ENCODE measurements at places on chromosomes 16 and 17.

DNA sequence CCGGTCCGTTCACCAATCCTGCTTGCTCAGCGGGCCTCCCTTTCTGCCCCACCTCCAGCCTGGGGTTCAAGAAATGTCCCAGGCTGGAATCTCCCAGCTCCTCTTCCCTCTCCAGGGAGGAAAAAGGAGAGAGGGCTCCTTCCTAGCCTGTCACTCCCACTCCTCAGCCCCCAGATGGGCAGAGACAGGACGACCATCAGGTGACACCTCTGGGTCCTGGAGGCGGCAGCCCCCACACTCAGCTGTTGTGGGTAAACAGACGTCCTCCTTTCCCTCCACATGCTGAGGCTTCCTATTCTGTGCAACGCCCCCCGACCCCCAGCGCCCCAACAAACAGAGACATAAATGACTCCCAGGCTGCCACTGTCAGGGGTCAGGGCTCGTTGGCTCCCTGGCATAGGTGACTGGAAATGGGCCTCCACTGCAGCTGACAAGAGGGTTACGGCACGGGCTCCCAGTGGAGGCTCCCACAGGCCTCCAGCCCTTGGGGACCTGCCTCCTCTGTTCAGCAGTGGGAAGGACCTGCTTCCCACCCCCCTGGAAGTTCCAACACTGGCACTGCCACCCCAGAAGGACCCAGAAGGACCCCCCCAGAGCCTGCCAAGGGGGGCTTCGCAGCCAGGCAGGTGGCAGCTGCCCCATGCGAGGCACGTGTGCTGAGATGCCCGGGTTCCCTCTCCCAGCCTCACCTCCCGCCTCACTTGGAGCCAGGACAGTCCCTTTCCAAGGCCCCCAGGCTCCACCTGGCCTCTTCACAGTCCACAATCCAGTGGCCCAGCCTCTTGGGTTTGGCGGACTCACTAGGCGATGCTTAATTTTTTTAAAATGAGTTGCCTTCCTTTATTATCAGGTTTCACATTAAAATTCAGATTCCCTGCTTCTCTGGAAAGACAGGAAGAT is 232.3 kb downstream of the KATNIP start:
- DNase-seq = no peak

DNA sequence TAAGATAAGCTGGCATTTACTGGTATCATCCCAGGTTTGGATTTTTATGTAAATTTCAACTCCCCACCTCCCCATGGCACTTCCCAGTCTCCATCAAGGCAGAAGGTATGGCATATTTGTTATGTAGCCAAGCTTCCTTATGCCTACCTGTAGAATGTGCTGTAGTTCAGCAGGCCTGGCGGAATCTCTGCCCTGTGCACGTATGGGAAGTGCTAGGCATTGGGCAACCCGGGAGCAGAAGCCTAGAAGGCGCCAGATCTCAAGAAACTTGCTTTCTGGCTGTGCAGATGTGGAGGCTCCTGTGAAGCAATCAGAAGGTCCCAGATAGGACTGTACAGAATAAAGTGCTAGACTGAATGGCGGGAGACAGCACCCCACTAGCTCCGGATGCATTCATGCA is 64.7 kb downstream of the SNX20 start:
- no peak for DNase-seq

GRCh38 chr17:27849474-27850185 is 43.5 kb downstream of the LYRM9 start:
- DNase-seq = no peak

GRCh38 chr16:13521356-13521755 is 398.6 kb upstream of the ERCC4 start:
- no peak for DNase-seq

- no peak for DNase-seq
Measured at GRCh38 chr16:84849751-84850150, 30.0 kb downstream of the CRISPLD2 start.

DNA sequence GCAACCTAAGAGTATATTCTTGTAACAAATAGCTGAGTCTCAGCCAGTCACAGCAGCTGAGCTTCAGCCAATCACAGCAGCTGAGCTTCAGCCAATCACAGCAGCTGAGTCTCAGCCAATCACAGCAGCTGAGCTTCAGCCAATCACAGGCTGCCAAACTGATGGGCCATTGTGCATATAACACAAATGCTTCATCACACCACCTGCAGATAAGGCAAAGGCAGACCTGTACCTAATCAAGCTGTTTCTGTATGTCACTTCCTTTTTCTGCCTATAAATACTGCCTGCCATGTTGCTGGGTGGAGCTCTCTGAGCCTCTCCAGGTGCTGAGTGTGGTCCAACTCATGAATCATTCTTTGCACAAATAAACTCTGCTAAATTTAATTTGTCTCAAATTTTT is 19.9 kb downstream of the MYH13 start:
- DNase-seq = no peak

- no peak for DNase-seq
Measured at GRCh38 chr17:46026166-46027047, 27.4 kb downstream of the STH start.

DNA sequence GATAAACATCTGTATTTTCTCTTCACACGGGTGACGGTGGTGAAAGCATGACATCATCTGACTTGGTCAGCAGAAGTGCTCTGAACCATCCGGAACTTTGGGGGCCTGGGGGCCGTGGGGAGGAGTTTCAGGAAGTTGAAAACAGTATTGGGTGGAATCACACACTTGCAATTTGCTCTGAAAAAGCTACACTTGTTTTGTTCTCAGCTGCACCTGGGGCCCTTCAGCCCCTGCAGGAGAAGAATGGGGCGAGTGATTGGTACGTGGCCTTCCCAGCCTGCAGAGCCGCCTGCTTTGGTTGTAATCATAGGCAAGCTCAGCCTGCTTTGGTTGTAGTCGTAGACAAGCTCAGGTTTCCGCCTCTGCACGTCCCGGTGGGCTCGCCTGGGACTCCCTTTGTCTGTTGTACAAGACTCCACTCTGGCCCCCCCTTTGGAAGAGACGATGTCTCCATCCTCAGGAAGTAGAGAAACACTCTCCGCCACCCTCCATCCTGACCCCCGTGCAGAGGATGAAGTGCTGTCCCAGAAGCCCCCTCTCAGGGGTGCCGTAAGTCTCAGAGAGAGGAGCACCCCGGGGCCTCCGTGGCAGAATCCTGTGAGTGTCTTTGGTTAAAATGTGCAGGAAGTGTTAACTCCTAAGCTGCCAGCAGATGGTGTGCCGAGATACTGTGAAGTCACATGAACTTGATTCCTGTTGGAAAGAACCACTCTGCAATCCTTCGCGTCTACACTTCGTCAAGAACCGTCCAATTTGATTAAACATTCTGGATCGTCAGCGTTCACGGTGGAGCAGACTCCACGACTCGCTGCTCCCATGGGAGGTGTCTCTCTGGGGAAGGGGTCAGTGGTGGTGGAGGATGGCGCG is 5.4 kb downstream of the BANP start:
- DNase-seq = peak; percentile 53

GRCh38 chr17:55582897-55583296 is 71.6 kb upstream of the SMIM36 start:
- DNase-seq = no peak

GRCh38 chr16:80940069-80940856 is 66.4 kb downstream of the CMC2 start:
- DNase-seq = no peak

- DNase-seq = no peak
Measured at GRCh38 chr17:37527249-37527851, 37.7 kb downstream of the DUSP14 start.

- DNase-seq = no peak
Measured at GRCh38 chr16:12295395-12295794, 318.9 kb downstream of the SNX29 start.

- DNase-seq = no peak
Measured at GRCh38 chr16:66746682-66747081, 4.7 kb downstream of the DYNC1LI2 start.

GRCh38 chr16:65667011-65667578 is 545.2 kb upstream of the CDH11 start:
- DNase-seq = no peak

DNA sequence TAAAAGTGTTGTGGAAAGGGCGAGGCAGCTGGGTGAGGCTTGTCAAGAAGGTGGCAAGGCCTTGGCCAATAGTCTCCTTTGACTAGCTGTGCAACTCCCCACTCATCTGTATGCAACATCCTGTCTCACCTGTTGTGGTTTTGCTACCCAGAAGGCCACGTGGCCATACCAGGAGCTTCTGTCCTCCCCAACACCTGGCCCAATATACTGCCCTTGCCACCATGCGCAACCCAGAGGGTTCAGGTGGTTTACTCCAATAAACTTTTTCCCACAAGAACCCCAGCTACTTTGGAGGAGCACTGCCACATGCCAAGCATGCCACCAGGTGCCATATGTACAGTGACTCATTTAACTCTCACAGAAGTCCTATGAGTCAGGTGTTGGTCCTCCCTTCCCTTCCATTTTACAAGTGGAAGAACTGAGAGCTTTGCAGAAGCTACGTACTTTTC is 10.2 kb downstream of the MYO19 start:
- DNase-seq = no peak

DNA sequence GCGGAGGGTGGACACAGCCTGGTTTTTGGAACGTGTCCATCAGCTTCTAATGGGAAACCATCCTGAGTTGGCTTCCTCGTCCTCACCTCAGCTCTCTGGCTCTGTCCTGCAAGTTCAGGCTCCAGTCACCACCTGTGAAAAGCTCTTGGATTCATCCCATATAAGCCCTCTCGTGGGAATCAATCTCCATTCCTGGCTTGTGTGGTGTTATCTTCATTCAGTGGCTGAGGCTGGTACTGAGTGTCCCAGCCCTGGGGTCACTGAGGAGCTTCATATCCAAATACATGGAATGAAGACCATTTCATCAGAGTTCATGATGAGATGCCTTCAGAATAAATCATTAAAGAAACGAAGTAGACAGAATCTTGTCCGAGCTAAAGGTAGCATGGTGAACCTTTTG is 189.2 kb downstream of the RBFOX1 start:
- DNase-seq = no peak

DNA sequence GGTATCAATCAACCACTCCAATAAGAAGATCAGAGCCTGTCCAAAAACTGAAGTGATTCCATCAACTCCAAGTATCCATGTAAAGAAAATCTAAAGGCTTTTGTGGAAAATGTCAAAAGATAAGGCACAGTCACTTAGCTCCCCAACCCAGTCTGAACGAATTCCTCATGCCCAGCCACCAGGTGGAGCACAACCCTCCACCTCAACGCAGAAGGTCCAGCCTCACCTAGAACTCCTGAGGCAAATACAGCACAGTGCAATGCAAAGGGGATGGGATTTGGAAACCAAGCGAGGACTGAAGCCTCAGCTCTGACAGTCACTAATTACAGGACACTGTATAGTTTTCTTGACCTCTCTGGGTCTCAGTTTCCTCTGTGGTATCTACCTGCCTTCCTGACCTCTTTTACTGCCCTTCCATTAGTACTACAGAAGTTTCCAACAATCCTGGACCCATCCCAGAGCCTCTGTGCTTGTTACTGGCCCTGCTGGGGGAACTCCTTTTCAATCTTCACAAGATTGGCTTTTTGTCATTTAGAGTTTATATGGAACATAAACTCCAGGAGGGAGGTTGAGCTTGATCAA is 2.0 kb downstream of the NCBP3 start:
- no peak for DNase-seq

GRCh38 chr16:29790949-29791844 is 646 bp downstream of the KIF22 start:
- no peak for DNase-seq

DNA sequence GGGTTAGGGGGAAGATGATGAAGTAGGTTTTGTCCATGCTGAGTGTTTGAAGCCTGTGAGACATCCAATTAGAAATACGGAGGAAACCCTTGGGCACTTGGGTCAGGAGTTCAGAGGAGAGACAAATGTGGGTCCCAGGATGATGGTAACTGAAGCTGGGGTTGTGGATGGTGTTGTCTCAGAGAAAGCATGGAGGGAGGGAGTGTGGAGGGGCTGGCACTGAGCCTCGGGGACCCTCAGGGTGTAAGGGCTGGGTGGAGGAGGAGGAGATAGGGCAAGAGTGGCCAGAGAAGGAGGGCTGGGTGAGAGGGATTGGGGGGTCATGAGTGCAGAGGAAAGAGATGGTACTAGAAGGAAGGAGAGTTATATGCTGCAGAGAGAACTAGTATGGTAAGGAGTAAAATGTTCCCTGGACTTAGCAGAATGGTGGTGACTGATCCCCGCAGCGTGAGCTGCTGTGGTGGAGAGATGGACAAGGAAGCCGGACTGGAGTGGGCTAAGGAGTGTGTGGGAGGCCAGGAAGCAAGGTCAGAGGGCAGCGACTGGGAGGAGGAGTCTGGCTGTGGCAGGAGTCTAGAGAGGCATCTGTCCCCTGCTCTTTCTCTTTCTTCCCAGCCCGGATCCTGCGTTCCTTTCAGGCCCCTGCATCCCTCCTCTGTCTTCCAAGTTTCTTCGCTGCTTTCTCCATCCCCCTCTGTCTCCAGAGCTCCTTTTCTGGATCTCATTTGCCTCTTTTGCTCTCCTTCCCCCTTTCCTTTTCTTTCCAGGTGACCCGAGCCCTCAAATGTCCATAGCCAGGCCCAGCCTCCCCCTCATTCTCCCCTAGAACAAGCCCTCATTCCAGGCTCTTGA is 3.9 kb upstream of the COL1A1 start:
- DNase-seq = no peak

GRCh38 chr16:31496670-31497069 is 11.5 kb downstream of the RUSF1 start:
- DNase-seq = no peak

DNA sequence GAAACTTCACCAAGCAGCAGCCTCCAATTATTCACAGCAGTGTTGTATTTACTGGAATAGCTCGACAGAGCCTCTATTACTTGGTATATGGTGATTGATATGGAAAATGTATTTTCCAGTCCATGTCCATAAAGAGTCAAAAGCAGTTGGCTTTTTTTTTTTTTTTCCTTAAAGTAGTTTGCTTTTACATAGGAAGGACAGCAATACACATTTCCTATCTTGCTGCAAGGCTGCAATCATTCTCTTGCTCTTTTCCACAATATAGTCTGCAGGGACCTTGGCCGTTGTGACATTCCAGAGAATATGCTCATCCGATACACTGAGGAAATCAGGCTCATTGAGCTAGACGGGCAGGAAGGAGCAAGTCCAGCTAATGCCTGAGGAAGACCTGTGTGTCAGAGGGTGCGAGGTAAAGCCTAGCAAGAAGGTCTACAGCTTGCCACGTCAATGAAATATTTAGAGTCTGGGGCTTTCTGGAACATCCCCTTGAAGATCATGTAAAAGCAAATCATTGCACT is 131.1 kb downstream of the ENGASE start:
- no peak for DNase-seq

DNA sequence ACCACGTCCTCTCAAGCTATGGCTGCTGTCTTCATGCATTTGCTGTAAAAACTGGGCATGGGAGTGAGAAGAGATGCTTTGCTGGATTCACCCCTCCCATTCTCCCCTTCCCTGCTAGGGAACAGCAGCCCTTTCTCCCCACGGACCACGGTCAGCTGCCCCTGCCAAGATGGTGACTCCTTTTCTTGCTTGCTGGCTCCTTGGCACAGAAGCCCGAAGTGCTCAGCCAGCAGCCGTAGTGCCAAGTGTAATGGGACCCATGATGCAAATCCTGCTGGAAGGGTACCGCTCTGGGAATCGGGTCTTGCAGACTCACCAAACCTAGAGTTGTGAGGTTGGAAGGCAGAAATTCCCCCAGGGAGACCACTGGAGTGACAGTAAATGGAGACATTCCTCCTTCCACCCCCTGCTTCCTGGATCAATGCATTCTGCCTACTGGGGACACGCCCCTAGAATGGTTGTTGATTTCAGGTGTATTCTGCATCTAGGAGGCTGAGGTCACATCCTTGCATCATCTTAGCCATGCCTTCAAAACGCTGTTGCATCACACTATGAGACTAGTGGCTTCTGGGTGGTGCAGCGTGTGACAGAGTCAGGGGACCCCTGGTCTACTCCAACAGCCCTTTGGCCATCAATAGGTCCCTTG is 63.0 kb upstream of the CBX4 start:
- no peak for DNase-seq

GRCh38 chr17:55873017-55873758 is 122.3 kb downstream of the PCTP start:
- no peak for DNase-seq

Measured in GM12891 (cell line).